Breast epithelium (tissue), 4 donors: ENCODE measurements at places on chromosomes 6 and 20. TPM values are rescaled to one million over a fixed set of nuclear protein-coding genes. Genes with fewer than 3 reads are reported as not detected.

DNA sequence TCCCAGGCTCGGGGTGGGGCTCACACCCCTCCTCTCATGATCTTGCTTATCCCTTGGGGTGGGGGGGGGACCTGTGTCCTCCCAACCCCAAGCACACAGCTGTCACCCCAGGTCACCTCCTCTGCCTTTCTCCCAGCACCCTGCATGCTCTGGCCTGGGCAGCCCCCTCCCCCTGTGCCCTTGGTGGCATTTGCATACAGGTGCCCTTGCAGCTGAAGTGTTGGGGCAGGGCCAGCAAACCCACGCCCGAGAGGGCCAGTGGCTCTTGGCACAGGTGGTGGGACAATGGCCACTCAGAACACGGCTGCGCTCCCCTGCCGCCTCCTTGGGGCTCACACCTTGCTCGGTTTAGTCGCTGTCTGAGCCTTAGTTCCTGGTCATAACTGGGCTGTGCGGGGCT lies 11.3 kb upstream of the MYT1 start:
- H3K27me3 ChIP-seq: no peaks in the 10 kb centered on the region
- H3K27ac ChIP-seq: no peak overlapping the region
- no peak for DNase-seq
- no peak overlapping the region for H3K4me3 ChIP-seq

- H3K36me3 ChIP-seq: no peaks in the 10 kb centered on the region
- no peak overlapping the region for H3K27ac ChIP-seq
- H3K4me1 ChIP-seq: no peaks in the 10 kb centered on the region
- H3K4me3 ChIP-seq: no peak overlapping the region
Measured at GRCh38 chr6:142087950-142088857, 44.5 kb upstream of the GJE1 start.

SNAI1 gene
- total RNA-seq: 5.0 TPM

DNA sequence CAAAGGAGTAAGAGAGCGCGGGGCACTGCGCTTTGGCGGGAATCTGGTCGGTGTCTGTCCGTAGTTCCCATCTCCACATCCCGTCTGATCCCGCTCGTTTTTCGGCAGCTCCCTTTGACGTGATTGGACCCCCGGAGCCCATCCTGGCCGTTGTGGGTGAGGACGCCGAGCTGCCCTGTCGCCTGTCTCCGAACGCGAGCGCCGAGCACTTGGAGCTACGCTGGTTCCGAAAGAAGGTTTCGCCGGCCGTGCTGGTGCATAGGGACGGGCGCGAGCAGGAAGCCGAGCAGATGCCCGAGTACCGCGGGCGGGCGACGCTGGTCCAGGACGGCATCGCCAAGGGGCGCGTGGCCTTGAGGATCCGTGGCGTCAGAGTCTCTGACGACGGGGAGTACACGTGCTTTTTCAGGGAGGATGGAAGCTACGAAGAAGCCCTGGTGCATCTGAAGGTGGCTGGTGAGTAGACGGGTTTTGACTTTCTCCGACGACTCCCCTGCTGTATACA lies 1.4 kb downstream of the BTN1A1 start:
- H3K36me3 ChIP-seq: no peaks in the 10 kb centered on the region
- no peaks in the 10 kb centered on the region for H3K4me1 ChIP-seq
- H3K27ac ChIP-seq: no peak overlapping the region
- no peaks in the 10 kb centered on the region for H3K27me3 ChIP-seq
- peak overlapping the region; percentile 32 for H3K4me3 ChIP-seq
- DNase-seq: peak; percentile 52

DNA sequence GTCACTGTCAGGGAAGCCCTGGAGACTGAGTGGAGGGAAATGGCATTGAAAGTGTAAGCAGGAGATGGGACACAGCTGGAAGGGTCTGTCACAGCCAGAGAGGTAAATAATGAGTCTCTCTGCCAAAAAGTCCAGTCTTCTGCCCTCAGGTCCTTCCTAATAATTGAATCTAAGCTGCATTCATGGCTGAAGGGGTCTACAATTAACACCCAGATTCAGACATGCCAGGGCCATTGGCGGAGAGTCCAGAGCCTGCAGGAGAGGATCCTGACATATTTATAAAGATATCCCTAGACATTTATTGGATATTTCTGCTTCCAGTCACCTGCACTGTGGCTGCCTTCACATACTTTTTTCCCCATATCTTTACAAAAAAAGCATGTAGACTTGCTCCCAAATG lies 89.0 kb downstream of the LRFN2 start:
- H3K27me3 ChIP-seq: no peaks in the 10 kb centered on the region
- no peak for DNase-seq
- no peak overlapping the region for H3K27ac ChIP-seq
- no peaks in the 10 kb centered on the region for H3K36me3 ChIP-seq

CLDN20 gene
- not detected for total RNA-seq

GRCh38 chr6:97068211-97068610 lies 143.7 kb downstream of the KLHL32 start:
- H3K27me3 ChIP-seq: no peaks in the 10 kb centered on the region
- no peaks in the 10 kb centered on the region for H3K4me1 ChIP-seq
- no peak overlapping the region for H3K4me3 ChIP-seq
- no peak overlapping the region for H3K27ac ChIP-seq
- no peaks in the 10 kb centered on the region for H3K36me3 ChIP-seq

ZSCAN16 gene
- total RNA-seq: 2.7 TPM

XKR7 gene
- total RNA-seq: not detected

TBC1D20 gene
- 37.7 TPM for total RNA-seq

DNA sequence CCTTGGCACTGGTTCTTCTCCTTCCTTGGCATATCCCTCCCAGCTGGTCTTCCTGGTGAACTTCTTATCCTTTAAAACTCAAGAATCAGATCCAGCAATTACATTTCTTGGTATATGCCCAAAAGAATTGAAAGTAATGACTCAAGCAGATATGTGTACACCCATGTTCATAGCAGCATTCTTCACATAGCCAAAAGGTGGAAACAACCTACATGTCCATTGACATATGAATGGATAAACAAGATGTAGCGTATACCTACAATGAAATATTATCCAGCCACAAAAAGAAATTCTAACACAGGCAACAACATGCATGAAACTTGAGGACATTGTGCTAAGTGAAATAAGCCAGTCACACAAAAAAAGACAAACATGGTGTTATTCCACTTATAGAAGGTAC lies 103.7 kb upstream of the NT5E start:
- no peaks in the 10 kb centered on the region for H3K4me1 ChIP-seq
- no peaks in the 10 kb centered on the region for H3K36me3 ChIP-seq
- no peak overlapping the region for H3K4me3 ChIP-seq
- H3K27ac ChIP-seq: no peak overlapping the region
- no peaks in the 10 kb centered on the region for H3K27me3 ChIP-seq

MED20 gene
- 16.5 TPM for total RNA-seq

KHDC1L gene
- not detected for total RNA-seq

DNA sequence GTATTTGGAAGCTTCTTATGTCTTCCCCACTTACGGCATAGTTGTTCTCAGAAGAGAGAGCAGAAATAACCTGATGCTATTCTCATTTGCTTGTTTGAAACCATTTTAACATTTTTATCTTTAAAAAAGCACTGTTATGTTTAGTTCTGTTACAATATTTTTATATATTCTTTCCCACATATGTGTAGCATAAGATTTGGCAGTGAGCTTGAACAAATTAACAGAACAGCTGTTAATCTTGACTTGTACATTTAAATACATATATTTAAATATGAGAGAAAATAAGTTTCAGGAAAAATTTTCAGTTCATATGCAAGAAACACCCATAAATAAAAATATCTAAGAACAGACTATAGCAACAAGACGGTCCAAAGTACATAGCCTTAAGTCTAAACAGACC lies 431.7 kb upstream of the IRAK1BP1 start:
- no peak for DNase-seq
- H3K4me3 ChIP-seq: no peak overlapping the region
- no peaks in the 10 kb centered on the region for H3K27me3 ChIP-seq
- no peak overlapping the region for H3K27ac ChIP-seq

DNA sequence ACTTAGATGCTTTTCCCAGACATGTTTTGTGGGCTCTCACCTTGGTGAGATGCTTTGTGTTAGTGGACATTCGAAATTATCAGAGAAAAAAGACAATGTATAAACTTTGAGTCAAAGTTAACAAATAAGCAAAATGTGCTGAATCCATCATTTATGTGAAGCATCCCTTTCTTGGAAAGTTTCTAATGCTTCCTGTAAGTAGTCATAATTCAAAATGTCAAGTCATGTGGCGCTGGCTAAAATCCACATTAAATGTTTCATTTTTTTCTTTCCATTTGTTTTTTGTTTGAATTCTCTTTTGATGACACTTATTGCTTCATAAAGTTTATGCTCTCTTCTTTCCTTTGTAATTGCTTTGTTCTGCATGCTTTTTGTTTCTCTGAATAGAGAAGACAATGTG lies 107.2 kb upstream of the CENPW start:
- no peaks in the 10 kb centered on the region for H3K4me1 ChIP-seq
- H3K36me3 ChIP-seq: no peaks in the 10 kb centered on the region
- DNase-seq: no peak

DNA sequence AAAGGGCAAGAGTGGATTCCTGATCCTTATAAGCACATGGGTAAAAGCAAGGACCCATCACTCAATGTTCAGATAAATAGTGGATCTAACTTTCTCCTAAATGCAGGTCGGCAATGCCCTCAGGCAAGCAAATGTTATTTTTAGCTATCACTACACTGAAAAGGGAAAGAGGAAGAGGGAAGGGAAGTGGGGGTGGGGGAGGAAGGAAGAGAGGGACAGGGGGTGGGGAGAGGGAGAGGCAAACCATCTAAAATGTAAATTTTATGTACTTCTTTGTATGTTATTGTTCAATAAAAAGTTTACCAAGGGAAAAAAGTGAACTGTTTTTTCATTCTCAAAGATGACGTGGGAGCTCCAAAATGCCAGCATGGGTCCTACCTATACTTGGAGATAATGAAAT lies 44.2 kb downstream of the CHD6 start:
- H3K36me3 ChIP-seq: no peaks in the 10 kb centered on the region
- no peaks in the 10 kb centered on the region for H3K27me3 ChIP-seq
- DNase-seq: no peak
- H3K27ac ChIP-seq: no peak overlapping the region
- H3K4me3 ChIP-seq: no peak overlapping the region

PRSS35 gene
- not detected for total RNA-seq

- no peaks in the 10 kb centered on the region for H3K27me3 ChIP-seq
- H3K36me3 ChIP-seq: no peaks in the 10 kb centered on the region
- no peak overlapping the region for H3K4me3 ChIP-seq
- DNase-seq: peak; percentile 83
- peaks cover 25% of the 10 kb centered on the region for H3K4me1 ChIP-seq
Measured at GRCh38 chr20:47792021-47792618, 6.8 kb upstream of the SULF2 start.

DNA sequence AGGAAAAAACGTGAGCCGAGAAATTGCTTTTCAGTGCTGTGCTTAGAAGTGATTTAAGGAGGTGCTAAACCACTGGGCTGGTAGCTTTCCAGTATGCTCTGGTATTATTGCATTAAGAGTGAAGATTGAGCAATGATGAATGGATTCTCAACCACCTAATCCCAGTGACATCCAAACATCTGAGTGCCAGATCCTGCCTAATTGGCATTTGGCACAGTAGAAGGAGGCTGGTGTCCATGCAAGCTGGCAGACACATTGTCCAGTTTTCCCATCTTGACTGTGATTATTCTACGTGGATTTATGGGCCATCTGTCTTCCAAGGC lies 398.0 kb upstream of the PLCB4 start:
- no peaks in the 10 kb centered on the region for H3K27me3 ChIP-seq
- H3K4me3 ChIP-seq: no peak overlapping the region
- no peak overlapping the region for H3K27ac ChIP-seq
- H3K36me3 ChIP-seq: no peaks in the 10 kb centered on the region
- no peaks in the 10 kb centered on the region for H3K4me1 ChIP-seq

ADGRG6 gene
- 29.6 TPM for total RNA-seq

GRCh38 chr20:10352934-10353824 lies 80.8 kb downstream of the MKKS start:
- peak overlapping the region; percentile 22 for H3K27ac ChIP-seq
- no peaks in the 10 kb centered on the region for H3K36me3 ChIP-seq
- H3K4me3 ChIP-seq: no peak overlapping the region
- H3K4me1 ChIP-seq: no peaks in the 10 kb centered on the region
- H3K27me3 ChIP-seq: no peaks in the 10 kb centered on the region
- DNase-seq: no peak
